ENCODE measurements at places on chromosomes 3 and 15. TPM values are rescaled to one million over a fixed set of nuclear protein-coding genes. Genes with fewer than 3 reads are reported as not detected.

GRCh38 chr15:48177383-48177765 lies 721 bp downstream of the MYEF2 start:
- DNase-seq, result peak; percentile 76

The PPP1R14D gene
- total RNA-seq, result not detected

DNA sequence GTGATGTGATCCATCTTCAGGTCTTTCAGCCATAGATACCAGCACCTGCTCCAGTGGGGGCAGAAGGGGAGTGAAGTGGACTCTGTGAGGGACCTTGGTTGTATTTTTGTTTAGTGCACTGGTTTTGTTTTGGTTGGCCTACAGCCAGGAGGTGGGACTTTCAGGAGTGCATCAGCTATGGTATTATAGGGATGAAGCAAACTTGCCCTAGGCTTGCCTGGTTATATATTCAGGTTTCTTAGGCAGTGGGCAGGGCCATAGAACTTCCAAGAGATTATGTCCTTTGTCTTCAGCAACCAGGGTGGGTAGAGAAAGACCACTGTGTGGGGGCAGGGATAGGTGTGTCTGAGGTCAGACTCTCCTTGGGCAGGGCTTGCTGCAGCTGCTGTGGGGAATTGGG lies 337.3 kb upstream of the SGO1 start:
- DNase-seq, result no peak

The GADL1 gene
- total RNA-seq, result not detected

The SAMMSON gene
- not detected for total RNA-seq

DNA sequence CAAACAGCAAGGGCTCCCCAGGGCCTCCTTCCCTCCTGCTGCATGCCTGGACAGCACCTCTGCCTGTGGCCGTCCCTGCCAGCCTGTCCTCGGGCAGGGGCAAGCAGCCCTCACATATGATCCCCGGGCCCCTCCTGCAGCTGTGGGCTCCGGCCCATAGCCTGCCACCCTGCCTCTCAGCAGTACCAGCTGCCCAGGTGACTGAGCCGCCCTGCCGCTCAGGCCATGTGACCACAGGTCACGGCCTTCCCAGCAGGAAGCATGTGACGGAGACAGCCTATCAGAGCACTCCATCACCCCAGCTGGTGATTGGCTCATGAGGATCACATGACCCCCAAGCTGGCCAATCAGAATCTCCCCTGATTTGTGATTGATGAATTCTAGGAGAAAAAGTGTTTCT lies 23.9 kb downstream of the ALDH1L1 start:
- DNase-seq, result no peak

GRCh38 chr15:81049835-81050234 lies 49.1 kb downstream of the TLNRD1 start:
- DNase-seq, result peak; percentile 90

DNA sequence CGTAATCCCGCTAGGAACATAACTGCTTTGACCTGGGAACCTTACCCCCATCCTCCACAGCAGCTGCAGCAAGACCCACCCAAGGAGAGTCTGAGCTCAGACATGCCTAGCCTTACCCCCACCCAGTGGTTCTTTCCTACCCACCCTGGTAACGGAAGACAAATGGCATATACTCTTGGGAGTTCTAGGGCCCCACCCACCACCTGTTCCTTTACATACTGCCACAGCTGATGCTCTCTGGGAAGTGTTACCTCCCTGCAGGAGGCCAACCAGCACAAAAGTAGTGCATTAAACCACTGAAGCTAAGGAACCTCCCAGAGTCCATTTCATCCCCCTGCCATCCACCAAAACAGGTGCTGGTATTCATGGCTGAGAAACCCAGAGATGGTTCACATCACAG lies 50.6 kb upstream of the AZI2 start:
- DNase-seq, result no peak

DNA sequence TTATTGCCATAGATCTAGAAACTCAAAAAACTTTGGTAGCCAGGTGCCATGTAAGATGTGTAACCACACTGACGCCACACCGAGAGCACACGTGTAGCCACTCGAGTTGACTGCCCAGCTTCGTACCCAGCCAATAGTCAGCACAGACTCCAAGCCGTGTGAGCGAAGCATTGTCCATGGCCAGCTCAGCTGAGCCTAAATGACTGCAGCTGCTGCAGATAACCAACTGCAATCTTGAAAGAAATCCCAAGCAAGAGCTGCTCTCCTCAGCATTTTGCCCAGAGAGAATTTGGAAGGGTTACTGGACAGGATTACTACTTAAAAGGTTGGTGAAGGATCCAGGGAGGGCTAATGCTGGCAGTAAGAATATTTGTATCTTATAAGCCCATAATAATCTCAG lies 193.0 kb upstream of the THRB start:
- DNase-seq, result no peak

- DNase-seq, result no peak
Observed at GRCh38 chr3:139280027-139280671, 63.7 kb upstream of the MRPS22 start.

DNA sequence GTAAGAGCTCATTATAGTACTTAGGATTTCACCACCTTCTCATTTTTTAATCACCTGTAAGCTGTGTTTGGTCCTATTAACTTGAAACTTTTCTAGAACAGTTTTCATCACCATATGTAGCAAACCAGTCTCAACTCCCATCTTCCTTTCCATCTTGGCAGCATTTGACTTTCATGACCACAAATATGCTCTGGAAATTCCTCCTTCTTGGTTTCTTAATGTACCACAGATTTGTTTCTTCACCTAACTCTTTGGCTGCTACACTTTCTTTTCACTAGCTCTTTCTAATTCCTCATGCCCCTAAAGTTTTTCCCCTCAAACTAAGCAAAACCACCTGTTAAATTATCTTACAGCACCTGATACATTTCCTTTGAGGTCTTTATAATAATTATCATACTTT lies 13.2 kb upstream of the NMB start:
- DNase-seq, result no peak

DNA sequence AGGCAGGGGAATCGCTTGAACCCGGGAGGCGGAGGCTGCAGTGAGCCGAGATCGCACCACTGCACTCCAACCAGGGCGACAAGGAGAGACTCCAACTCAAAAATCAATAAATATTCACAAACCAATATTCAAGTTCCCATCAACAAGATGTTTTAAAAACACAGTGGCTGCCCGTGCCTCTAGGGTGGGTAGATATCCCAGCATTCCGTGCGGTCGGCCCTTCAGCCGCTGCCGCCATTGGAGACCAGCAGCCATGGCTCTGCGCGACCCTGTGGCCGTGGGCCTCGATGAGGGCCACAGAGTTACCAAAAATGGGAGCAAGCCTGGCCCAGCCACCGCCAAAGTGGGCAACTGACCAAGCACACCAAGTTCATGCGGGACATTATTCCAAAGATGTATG lies 6.7 kb downstream of the ULK4 start:
- DNase-seq, result no peak

- DNase-seq, result no peak
Observed at GRCh38 chr15:67184208-67184925, 70.1 kb downstream of the AAGAB start.

The CP gene
- total RNA-seq, result 93.2 TPM

- no peak for DNase-seq
Observed at GRCh38 chr15:62109982-62110851, 43.4 kb downstream of the C2CD4A start.

- no peak for DNase-seq
Observed at GRCh38 chr15:84727429-84727828, 11.5 kb upstream of the SEC11A start.

The ISLR2 gene
- total RNA-seq, result not detected

The HDAC11 gene
- total RNA-seq, result 15.3 TPM

The APBA2 gene
- total RNA-seq, result 20.8 TPM

The ATP13A4 gene
- not detected for total RNA-seq

The CADM2 gene
- total RNA-seq, result not detected

GRCh38 chr3:57598765-57599360 lies 1.7 kb upstream of the ARF4 start:
- no peak for DNase-seq

The CCDC39 gene
- total RNA-seq, result not detected

DNA sequence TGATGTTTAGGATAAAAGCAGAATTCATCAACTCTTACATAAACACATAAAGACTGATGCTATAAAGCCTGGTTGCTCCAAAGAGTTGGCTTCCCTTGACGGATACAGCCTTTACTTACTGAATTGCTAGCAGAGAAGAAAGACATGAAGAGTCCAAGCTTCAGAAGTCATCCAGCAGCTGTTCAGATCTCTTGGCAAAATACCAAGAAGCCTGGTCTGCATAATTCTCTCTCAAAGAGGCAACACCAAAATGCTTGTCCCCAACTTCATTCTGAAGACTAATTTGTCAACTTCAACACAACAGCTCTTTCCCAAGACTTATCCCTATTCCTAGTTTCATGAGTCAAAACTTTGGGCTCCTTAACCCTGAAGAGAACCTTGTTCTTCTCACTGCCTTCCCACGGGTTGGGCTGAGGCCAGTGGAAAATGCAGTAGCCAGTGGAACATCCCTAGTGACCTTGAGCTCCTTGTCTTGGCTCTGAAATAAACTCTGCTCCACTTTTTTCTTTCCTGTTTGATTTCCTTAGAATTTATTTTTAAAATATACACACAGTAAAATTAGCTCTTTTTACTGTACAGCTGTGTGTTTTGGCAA lies 119.2 kb upstream of the THBS1 start:
- no peak for DNase-seq

The SYNPR gene
- not detected for total RNA-seq

The P2RY1 gene
- not detected for total RNA-seq

The SHF gene
- 10.7 TPM for total RNA-seq

DNA sequence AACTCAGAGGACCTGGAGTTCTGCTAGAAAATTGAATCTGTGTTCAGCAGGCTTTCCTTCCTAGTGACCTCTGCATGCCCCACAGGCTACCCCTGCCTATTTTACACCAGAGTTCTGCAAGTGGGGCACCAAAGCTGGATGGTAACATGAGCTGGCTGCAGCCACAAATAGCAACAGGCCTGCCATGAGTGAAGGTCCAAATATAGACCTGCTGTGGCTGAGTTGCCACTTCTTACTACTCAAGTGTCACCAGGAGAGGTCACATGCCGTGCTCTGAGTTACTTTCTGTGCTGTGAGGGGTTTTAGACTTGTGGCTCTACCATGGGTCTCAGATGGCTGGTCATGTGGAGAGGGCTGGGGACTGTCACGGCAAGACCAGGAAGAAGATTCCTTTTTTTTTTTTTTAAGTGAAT lies at the start of gene FSD2:
Gene FSD2 (minus strand): TSS at position 76 of the 413 bp plus-strand sequence. CDS start 18,679 bp downstream, outside the sequence.
- DNase-seq, result no peak

GRCh38 chr15:60251300-60252070 lies 146.3 kb downstream of the ANXA2 start:
- no peak for DNase-seq

DNA sequence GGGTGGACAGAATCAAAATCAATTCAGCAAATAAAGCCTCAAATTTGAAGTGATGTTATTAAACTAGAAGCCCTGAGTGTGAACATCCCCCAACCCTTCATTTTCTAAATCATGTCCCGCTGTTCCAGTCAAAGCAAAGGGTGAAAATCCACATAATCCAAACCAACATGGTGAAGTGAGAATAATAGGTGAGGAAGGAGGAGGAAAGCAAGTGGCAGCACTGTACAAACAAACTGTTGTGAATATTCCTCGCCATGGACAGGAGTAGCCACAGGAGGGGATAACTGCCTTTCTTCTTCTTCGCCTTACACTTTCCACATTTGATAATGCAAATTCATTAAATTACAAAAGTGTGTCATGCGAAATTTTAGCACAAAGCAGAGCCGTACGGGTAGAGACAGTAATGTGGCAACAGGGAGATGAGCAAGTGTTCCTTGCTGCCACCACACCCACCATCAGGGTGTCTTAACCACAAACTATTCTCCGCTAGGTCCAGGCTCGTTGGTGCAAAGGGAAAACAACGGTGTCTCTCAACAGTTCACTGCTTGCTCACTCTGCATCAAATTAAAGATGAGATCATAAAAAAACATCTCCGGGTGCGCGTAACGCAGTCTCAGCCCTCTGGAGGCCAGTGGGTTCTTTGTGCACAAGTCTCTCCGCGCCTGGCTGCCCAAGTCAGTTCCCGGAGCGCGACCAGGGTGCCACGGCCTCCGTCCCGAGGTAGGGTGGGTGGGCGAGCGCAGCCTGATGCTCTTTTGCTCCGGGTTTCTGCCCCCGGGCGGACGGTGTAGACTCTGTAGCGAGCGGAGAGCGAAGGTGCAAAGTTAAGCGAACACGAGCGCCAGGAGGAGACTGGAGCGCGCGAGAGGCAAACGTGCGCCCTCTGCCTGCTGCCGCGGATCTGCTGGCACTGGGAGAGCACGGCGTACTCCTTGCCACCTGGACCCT lies 6.7 kb downstream of the EPHA3 start:
- peak; percentile 15 for DNase-seq

The ADAMTSL3 gene
- 0.10 TPM for total RNA-seq

GRCh38 chr15:78177447-78177873 lies 28.3 kb downstream of the IDH3A start:
- no peak for DNase-seq

The CKMT1A gene
- 3.8 TPM for total RNA-seq

DNA sequence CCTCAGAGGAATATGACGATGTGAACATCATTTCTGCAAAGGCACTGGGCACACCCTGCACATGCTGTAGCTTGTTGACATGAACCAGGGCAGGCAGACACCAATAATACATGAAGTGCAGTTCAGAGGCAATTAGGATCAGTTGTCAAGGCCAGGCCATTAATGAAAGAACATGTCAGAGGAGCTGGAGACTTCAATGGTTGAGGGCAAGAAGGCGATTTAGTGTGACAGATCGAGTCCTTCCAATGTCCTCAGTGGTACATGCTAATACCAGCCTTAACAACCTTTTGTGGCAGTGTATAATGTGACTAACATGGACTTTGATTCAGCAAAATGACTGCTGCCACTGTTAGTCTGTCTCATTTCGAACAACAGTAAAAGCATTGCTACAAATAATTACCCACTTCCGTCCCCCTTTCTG lies 205.2 kb upstream of the NANOGP8 start:
- peak; percentile 54 for DNase-seq

DNA sequence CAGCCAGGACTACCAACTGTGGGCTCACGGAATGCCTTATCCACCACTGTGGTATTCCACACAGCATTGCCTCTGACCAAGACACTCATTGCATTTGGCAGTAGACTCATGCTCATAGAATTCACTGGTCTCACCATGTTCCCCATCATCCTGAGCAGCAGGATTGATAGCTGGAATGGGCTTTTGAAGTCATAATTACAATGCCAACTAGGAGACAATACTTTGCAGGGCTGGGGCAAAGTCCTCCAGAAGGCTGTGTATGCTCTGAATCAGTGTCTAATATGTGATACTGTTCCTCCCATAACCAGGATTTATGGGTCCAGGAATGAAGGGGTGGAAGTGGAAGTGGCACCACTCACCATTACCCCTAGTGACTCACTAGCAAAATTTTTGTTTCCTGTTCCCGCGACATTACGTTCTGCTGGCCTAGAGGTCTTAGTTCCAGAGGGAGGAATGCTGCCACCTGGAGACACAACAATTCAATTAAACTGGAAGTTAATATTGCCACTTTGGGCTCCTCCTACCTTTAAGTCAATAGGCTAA lies 58.6 kb upstream of the CCDC80 start:
- DNase-seq, result no peak

- no peak for DNase-seq
Observed at GRCh38 chr3:111197485-111197884, 125.9 kb downstream of the NECTIN3 start.

DNA sequence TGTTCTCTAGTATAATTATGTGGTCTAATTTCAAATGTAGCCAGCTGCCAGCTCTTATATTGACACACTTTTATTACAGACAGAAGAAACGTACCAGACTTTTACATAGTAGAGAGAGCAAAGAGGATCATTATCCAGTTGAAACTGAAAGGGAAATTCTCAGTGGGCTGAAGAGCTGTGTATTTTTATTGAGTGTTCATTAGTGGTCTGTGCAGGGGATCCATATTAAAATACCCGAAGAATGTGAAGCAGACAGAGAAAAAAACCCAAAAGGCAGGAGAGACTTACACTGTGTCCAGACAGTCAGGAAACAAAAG lies 41.3 kb downstream of the MYRIP start:
- no peak for DNase-seq

The LOXL1 gene
- total RNA-seq, result 77.4 TPM

The EIF2A gene
- total RNA-seq, result 269 TPM

The SLC28A2 gene
- not detected for total RNA-seq

Measured in G401 (cell line).